ENCODE measurements at places on chromosomes 4 and X.
A peak's percentile ranks its signal among the peaks of the same experiment; 100 is the strongest.

- no peak for DNase-seq
Observed at GRCh38 chr4:34932591-34932990, 1311.7 kb downstream of the ARAP2 start.

GRCh38 chr4:186900232-186900900 is 176.7 kb upstream of the FAT1 start:
- no peak for DNase-seq

DNA sequence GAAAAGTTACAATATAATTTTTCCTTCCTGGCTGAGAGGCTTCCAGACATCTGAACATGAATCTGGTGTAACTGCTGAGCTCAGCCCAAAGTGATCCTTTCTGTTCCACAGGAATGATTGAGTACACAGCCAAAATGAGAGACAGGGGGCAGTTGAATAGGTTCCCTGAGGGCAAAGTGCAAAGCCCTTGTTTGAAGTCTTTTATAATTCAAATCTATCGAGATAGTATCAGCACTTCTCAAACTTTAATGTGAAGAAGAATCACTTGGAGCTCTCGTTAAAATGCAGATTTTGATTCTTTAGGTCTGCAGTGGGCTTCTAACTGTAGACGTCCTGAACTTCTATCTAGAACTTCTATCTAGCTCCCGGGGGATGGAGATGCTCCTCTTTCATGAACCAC is 54.4 kb upstream of the BMP2K start:
- no peak for DNase-seq

- DNase-seq: no peak
Observed at GRCh38 chrX:42619068-42619467, 158.9 kb downstream of the PPP1R2C start.

DNA sequence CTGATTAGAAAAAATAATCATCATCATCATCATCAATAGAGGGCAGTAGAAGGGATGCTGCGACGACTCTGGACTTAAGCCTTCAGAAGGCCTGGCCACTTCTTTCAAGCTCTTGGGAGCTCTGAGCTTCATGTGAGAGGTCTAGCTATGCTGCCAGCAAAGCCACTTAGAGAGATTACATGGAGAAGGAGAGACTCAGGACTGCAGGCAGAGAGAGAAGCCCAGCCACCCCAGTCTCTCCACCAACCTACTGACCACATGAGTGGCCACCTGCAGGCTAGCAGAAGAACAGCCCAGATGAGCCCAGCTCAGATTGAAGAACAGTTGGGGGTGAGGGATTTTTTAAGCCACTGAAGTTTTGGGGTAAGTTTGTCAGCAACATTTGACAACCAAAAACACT is 17.1 kb upstream of the TMEM150C start:
- DNase-seq: no peak

DNA sequence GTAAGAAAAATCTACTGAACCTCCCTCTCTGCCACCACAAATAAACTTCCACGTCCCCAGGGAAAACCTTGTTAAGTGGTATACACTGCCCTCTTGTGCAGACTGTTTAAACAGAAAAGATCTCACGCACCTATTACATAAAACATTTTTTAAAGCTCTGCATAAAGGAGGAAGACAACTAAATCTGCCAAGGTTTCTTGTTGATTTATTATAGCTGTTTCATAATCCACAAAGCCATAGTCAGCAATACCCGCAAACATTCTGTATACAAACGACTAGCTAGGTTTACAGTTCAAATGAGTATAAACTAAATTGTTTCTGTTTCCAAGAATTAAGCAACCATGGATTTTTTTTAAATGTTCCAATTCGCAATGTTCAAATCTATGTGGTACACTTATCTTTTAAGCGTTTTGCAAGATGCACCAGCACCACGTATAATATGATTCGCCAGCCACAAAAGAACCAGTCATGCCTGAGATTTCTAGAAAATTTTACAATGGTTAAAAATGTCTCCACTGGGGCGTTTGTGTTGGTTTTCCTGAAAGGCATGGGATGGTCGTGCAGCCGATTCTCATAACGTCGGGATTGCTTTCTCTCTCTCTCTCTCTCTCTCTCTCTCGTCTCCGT is 164.6 kb downstream of the PRKX start:
- DNase-seq: peak; percentile 63

DNA sequence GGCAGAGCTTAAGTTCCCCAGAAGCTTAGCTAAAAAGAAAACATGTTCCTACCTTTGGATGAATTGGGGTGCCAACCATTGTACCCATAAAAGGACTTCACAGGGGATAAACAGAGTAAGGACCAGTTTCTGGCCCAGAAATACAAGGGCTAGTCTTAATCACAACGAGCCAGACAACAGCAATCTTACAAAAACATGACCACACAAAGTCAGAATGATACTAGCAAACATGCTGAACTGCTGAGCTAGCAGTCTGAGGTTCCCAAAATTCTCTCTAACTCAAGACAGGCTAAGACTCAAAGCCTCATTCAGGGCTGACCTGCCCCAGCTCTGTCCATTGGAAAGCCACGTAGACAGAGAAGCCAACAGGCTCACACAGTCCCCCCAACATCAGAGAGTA is 40.3 kb downstream of the ATP11C start:
- DNase-seq: no peak

- no peak for DNase-seq
Observed at GRCh38 chr4:7717946-7718490, 221.6 kb downstream of the AFAP1 start.

- no peak for DNase-seq
Observed at GRCh38 chrX:139448996-139449395, 81.5 kb upstream of the F9 start.

GRCh38 chr4:41873380-41874295 is 61.6 kb upstream of the TMEM33 start:
- no peak for DNase-seq

DNA sequence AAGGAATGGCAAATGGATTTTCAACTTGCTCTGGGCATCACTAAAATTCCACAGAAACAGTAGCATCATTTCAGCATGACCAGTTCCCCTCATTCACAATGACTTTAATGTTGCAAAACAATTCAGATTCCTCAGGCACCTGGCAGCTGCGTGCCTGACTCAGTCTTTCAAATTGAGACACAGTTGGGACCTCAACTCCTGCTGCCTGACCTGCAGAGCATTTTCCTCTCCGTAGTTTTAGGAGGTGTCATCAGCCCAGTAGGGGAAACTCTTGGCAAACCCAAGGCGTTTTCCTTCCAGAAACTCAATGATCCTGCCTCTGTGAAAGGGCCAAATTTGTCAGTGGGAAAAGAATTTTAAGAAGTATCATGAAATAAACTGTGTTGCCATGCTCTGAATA is 388.9 kb downstream of the SPRY1 start:
- no peak for DNase-seq

GRCh38 chr4:28179126-28179525 is 1318.5 kb downstream of the STIM2 start:
- DNase-seq: no peak

- DNase-seq: no peak
Observed at GRCh38 chr4:150211799-150212445, 133.7 kb downstream of the DCLK2 start.

DNA sequence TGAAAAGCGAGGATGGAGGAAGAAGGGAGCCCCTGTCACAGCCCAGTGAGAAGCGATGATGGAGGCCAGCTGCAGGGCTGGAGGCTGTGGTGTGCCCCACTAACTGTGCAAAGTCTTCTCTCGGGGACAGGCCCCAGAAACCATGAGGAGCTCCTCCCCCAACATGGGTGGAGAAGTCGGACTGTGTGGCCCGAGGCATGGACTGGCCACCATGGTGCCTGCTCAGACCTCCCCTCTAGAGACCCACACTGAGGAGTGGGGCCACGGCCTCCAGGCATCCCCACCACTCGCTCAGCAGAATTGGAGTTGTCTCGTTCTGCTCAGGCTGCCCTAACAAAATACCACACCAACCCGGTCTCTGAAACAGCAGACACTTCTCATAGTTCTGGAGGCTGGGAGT is 12.2 kb upstream of the PDE6B start:
- no peak for DNase-seq

DNA sequence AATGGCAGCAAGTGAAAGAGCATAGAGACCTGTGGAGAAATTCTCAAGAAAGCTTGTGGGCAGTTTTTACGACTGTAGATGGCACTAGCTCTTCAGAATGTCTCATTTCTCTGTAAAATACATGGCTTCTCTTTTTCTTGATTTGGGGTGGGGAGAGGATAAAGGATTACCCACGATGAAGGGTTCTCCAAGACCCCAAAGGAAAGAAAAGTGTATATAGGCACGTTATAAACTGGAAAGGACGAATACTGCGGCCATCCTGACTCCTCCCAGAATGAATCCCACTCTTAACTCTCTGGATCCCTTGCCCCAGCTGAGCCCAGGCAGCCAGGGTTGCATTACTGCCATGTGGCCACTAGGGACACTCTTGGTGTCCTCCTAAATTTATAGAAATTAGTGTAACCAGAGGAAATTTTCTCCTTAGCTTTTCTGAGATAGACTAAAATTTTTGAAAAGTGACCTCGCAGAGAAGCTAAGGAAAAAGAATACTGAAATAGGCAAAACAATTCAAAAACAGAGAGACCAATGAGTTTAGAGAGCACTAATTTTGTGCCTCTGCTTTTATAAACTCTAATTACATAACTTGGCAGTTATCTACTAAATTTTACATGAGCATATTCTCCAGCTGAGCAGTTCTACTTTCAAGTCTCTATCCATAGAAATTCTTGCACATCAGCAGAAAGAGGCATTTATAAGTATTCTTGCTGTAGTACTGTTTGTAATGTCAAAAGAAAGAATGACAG is 37.8 kb upstream of the PCDH19 start:
- peak; percentile 40 for DNase-seq

DNA sequence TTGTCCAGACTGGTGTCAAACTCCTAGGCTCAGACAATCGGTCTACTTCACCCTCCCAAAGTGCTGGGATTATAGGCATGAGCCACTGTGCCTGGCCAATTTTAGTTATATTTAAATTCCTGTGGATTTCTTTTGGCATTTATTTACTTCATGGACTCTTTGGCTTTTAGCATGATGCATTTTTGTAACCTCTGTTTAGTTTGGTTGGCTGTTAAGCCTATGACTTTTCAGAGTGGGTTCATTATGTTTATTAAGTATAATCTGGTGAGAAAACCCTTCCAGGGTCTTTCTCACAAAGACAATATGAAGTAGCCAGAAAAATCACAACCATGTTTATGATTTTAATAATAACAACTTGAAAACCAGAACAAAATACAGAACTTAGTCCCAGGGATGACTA is 49.4 kb downstream of the USP38 start:
- no peak for DNase-seq

GRCh38 chrX:132622130-132622529 is 133.3 kb upstream of the MBNL3 start:
- no peak for DNase-seq

DNA sequence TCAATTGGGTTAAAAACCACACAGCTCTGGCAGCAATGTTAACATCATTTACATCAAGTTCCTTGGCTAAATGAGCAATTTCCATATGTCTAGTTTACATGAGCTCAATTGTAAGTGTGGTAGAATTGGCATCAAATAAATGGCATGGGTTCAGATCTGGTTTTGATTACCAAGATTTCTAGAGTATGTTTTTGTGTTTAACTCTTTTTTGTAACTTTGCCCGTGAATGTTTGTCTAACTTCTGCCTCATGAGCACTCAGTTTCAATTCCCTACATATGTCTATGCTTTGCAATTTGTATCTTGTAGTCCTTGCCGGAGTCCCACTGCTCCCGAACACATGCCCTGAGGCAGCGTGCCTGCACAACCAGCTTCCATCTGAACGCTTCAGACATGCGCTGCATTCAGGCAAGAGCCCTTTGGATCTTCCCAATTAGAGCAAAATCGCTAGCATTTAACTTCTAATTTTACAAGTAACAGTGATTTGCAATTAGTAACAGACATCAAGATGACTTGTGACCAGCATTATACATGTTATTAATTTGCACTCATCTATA is 644.4 kb downstream of the TRIML1 start:
- no peak for DNase-seq

GRCh38 chr4:3532751-3533422 is 665 bp upstream of the LRPAP1 start:
- DNase-seq: no peak

DNA sequence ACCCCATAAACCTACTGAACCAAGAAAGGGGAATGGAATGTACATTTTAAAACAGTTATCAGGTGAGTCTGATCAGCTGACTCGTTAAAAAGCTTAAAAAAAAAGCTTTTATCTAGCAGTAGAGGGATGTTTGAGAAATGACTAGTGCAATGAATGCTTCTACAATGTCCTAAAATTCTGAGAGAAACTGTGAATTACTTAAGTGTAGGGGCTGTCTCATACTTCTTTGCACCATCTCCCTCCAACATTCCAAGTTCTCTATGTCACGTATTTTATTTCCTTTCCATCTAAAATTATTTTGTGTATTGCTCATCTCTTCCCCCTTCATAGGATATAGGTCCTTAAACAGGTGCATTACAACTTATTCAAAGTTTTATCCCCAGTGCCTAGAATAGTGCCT is 11.9 kb upstream of the AREG start:
- DNase-seq: no peak

- DNase-seq: no peak
Observed at GRCh38 chrX:38347136-38347535, 5.3 kb upstream of the OTC start.

GRCh38 chr4:105785792-105786191 is 77.2 kb downstream of the GSTCD start:
- no peak for DNase-seq

DNA sequence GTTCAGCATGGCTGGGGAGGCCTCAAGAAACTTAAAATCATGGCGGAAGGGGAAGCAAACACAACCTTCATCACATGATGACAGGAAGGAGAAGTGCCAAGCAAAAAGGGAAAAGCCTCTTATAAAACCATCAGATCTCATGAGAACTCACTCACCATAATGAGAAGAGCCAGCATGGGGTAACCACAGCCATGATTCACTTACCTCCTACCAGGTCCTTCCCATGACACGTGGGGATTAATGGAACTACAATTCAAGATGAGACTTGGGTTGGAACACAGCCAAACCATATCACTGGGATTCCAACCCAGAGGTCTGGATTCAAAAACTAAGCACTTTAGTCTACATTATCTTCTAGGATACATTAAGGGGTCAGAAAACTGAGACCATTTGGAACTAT is 609.6 kb upstream of the SPANXN1 start:
- no peak for DNase-seq

- DNase-seq: no peak
Observed at GRCh38 chr4:185839194-185839712, 27.3 kb upstream of the SORBS2 start.

- no peak for DNase-seq
Observed at GRCh38 chr4:87144356-87144755, 76.1 kb downstream of the KLHL8 start.

- DNase-seq: peak; percentile 88
Observed at GRCh38 chrX:108224727-108225621, 133.4 kb downstream of the ATG4A start.

GRCh38 chr4:97038146-97038516 is 1105.1 kb downstream of the STPG2 start:
- no peak for DNase-seq

DNA sequence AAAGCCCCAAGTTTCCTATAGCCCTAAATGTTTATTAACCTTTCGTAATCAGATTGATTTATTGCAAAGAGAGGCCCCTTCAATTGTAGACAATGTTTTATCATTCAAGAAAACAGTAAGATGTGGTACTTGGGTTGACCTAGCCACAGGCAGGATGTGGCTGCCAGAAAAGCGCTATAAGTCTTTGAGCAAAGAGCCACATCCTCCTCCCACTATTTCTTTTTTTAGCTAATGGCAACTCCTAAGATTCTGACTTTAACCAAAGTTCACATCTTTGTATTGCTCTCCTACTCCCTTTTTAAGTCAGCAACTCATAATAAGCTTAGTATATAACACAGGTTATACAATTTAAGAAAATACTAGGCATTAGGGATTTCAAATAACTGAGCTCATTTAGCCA is 70.7 kb upstream of the PPP3CA start:
- no peak for DNase-seq

GRCh38 chr4:40335525-40335894 is 377 bp downstream of the CHRNA9 start:
- DNase-seq: no peak

Measured in NCI-H1092 treated with DMSO at 0.1 percent for 48 hours (cell line).